ENCODE measurements at places on chromosomes 1 and 21.
A peak's percentile ranks its signal among the peaks of the same experiment; 100 is the strongest.

DNA sequence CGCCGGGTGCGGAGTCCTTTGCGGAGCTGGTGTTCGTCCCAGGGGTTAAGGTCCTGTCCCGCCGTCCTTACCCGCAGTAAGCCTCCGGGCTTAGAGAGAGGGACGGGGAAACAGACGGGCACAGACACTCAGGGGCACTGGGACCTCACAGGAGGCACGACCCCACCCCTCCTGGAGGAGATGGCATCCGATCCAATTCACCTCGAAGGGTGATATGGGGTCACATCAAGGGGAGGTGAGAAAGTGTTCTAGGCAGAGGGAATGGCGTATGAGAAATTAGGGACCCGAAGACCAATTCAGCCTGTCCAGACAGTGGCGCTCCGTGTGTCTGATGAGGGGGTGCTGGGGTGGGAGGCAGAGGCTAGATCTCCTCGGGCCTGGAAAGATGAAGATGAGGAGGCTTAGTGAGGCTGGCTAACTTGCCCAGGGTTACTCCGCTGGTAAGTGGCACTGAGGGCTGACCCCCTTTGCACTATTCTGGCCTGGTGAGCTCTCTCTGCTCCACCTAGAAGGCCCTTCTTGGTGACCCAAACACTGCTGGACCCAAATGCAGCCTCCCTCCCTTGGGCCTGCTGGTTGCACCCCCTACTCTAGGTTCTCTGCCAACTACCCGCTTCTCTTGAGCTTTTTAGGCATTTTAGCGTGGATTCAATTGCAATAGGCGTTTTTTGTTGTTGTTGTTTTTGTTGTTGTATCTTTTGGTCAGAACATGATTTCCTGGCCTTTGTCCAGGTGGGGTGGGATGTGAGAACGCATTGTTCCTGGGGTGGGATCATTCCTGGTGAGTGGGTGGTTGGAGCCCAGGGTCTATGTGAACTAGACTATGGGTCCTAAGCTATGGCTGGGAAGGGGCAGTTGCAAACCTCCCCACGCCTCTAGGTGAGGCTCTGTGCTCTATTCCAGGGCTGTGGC, 12.3 kb downstream of the BTBD19 start:
- no peaks in the 10 kb centered on the region for H3K4me1 ChIP-seq
- no peak for DNase-seq
- no peaks in the 10 kb centered on the region for H3K27me3 ChIP-seq
- peak overlapping the region; percentile 56 for H3K4me3 ChIP-seq
- H3K36me3 ChIP-seq: peaks cover under 1% of the 10 kb centered on the region

DNA sequence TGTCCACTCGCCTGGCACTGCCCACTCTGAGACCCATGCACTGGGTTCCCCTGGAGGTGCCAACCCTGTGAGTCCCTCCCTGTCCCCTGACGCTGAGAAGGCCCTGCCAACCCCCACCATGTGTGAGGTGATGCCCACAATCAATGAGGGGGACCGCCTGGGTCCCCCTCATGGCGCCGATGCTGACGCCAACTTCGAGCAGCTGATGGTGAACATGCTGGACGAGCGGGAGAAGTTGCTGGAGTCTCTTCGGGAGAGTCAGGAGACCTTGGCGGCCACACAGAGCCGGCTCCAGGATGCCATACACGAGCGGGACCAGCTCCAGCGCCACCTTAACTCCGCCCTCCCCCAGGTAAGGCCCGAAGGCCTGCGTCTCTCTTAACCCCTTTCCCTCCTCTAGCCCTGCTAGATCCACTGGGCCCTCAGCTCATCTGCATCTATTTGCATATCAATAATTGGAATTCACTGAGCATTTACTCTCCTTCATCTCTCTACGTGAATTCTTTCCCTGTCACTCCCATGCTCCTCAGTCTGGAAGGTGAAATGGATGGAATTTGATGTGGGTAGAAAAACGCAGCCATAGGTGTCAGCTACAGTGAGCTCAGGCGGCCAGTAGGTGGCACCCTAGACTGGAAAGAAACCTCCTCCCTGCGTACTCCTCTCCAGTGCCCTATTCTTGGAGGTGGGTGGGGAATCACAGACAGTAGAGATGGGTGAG, 12.8 kb downstream of the PPFIA4 start:
- H3K27ac ChIP-seq: peak overlapping the region; percentile 91
- H3K4me3 ChIP-seq: no peak overlapping the region
- H3K27me3 ChIP-seq: no peaks in the 10 kb centered on the region
- DNase-seq: peak; percentile 72

GRCh38 chr1:175935166-175935565, 191.8 kb upstream of the TNR start:
- peaks cover 8% of the 10 kb centered on the region for H3K36me3 ChIP-seq
- H3K27me3 ChIP-seq: no peaks in the 10 kb centered on the region
- no peak overlapping the region for H3K27ac ChIP-seq
- no peak for DNase-seq
- no peak overlapping the region for H3K4me3 ChIP-seq

DNA sequence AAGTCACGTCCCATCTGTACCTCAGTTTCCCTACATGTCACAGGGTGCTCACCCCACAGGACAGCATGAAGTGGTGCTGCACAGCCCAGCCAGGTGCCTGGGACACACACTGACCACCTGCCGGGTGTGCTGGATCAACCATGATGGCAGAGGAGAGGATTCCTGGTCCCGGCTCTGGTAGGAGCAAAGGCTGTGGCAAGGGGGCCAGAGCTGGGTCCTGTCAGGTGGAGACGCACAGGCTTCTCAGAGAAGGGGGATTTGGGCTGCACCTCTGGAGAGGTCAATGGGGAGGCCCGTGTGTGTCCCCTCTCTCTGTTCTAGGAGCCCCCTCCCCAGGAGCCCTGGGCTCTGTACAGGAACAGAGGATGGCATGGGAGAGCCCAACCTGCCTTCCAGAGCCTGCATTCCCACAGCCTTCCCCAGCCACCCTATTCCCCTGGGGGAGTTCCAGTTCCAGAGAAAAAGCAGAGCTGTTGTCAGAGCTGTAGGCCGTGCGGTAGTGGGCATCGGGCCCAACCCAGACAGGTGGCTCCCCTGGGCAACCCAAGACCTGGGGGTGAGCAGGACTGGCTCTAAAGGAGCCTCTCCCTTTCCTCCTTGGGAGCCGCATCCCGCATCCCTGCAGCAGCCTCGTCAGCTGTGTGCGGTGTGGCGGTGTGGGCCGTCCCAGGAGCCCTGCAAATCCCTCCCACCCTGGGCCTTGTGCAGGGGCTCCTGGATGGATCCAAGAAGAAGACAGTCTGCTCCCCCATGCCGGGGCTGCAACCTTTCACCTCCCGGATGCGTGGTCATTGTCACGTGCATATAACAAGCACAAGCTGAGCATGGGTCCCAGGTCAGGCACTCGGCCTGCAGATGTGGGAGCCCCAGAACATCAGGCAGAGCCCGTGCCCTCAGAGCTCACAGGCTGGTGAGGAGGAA, 2.9 kb upstream of the TFF3 start:
- DNase-seq: peak; percentile 43
- no peaks in the 10 kb centered on the region for H3K27me3 ChIP-seq
- no peak overlapping the region for H3K27ac ChIP-seq

DNA sequence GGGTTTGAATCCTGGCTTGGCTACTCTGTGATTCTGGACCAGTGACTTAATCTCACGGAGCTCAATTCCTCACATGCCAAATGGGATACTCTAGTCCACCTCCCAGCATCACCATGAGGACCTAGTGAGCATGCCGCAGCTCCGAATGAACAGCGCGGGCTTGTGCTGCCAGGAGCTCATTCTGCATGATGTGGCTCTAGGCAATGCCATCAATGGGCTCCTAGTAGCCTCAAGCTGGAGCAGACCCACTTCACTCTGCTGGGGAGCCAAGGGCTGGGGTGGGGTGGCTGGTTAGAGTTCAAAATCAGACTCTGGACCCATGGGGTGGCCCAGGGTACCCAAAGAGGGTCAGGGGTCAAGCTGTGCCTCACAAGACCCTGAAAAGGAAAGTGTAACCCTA, 41.5 kb downstream of the CDK18 start:
- H3K27ac ChIP-seq: no peak overlapping the region
- H3K4me3 ChIP-seq: no peak overlapping the region
- H3K27me3 ChIP-seq: no peaks in the 10 kb centered on the region
- DNase-seq: peak; percentile 47

GRCh38 chr1:151486557-151486956, 24.6 kb upstream of the CGN start:
- no peak overlapping the region for H3K27ac ChIP-seq
- no peak overlapping the region for H3K4me3 ChIP-seq
- no peak for DNase-seq
- H3K27me3 ChIP-seq: no peaks in the 10 kb centered on the region
- H3K36me3 ChIP-seq: no peaks in the 10 kb centered on the region
- H3K4me1 ChIP-seq: no peaks in the 10 kb centered on the region

- no peaks in the 10 kb centered on the region for H3K27me3 ChIP-seq
- H3K27ac ChIP-seq: no peak overlapping the region
- no peaks in the 10 kb centered on the region for H3K4me1 ChIP-seq
- H3K4me3 ChIP-seq: no peak overlapping the region
Measured at GRCh38 chr1:208115924-208116640, 128.1 kb downstream of the PLXNA2 start.

Data from right atrium auricular region (tissue), 2 donors.